ENCODE measurements at places on chromosomes 11 and 22. TPM values are rescaled to one million over a fixed set of nuclear protein-coding genes. Genes with fewer than 3 reads are reported as not detected.

The PRR5L gene
- 34.6 TPM for total RNA-seq

The SMTNL1 gene
- not detected for total RNA-seq

DNA sequence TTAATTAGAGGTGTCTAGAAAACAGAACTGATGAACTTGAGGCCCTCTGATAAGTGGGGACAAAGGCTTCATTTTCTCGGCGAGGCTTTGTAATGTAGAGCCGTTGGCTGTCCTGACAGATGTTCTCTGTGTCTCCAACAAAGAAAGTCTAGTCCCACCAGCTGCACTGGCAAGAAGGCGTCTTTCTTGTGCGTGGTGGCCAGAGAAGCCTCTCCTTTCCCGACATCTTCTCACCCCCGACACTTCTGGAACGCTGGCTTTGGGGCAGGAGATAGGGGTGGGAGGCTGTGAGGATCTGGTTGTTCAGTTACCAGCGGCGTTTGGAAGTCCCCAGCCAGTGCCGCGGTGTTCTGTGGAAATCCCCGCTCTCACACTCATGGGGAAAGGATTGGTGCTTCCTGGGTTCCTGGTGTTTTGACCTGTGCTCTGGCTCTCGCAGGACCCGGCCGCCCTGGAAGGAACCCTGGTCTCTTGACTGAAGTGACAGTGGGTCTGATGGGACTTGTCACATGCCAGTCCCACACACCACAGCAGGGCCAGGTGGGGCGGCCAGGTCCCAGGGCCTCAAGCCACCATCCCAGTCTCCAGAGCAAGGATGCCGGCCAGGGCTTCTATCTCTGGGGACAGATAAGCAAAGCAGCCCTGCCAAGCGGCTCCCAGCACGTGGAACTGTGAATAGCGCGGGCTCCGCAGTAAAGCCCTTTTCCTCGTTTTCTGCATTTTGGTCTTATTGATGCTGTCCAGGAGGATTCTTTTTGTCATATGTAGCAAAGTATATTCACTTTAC lies 23.2 kb downstream of the FADS2 start:
- no peak for DNase-seq

DNA sequence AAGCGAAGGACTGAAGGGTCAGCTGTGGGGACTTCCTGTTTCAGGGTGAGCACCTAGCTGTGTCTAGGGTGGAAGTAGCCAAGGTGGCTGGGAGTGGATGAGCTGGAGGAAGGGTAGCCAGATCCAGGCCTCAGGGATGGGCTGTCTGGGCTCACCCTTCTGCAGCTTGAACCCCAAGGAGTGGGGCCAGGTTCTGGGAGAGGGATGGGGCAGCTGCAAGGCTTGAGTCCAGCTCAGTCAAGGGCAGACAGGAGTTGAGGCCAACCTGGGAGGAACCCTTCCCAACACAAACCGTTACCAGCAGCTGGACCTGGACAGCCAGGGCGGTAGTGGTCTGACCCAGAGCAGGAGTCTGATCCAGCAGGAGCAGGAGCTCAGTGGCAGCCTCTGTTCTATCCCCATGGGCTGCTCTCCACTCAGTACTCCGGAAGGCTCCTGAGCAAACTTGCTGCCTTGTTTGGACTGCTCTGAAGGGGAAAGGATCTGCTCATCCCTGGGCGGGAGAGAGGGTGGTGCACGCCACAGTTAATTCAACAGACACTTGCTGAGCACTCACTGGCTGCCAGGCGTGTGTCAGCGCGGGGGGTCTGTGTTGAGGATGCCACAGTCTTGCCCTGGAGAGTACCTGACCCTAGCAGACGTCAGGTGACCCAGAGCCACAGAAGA lies 53.8 kb upstream of the THY1 start:
- DNase-seq: no peak

DNA sequence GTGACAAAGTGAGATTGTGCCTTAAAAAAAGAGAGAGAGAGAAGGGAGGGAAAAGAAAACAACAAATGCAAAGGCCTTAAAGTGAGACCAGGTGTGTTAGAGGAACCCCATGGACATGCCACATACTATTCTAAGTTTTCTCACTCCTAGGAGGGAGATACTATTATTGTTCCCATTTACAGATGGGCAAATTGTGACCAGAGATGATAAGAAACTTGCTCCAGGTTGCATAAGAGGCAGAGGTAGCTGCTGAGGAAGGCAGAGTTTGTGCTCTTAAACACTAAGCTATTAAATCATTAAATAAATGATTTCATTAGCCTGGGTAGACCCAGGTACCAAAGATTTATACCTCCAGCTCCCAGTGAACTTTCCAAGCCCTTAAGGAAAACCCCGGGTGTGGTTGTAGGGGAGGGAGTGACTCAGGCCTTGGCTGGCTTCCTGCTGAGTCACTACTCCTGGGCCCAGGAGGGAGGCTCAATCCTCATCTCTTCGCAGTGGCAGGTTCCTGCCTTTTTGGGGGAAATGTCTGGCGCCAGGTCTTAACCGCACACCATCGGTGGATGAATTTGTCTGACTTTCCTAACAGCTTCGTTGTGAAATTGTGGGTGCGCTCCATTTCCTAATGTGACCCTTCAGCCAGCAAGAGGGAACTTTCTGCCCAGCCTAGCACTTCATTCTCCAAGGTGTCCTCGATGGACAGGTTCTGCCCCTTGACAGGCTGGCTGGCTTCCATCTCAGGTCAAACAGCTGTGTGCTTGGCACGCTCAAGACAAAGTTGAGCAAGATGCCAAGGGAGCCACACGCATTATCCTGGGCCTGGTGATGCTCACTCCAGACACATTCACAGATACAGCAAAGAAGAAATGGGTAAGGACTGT lies 33.4 kb upstream of the PTPRJ start:
- DNase-seq: no peak
